ENCODE measurements at places on chromosomes 7 and 10.

GRCh38 chr10:4830551-4830950 is 4.5 kb downstream of the AKR1E2 start:
- DNase-seq: no peak

DNA sequence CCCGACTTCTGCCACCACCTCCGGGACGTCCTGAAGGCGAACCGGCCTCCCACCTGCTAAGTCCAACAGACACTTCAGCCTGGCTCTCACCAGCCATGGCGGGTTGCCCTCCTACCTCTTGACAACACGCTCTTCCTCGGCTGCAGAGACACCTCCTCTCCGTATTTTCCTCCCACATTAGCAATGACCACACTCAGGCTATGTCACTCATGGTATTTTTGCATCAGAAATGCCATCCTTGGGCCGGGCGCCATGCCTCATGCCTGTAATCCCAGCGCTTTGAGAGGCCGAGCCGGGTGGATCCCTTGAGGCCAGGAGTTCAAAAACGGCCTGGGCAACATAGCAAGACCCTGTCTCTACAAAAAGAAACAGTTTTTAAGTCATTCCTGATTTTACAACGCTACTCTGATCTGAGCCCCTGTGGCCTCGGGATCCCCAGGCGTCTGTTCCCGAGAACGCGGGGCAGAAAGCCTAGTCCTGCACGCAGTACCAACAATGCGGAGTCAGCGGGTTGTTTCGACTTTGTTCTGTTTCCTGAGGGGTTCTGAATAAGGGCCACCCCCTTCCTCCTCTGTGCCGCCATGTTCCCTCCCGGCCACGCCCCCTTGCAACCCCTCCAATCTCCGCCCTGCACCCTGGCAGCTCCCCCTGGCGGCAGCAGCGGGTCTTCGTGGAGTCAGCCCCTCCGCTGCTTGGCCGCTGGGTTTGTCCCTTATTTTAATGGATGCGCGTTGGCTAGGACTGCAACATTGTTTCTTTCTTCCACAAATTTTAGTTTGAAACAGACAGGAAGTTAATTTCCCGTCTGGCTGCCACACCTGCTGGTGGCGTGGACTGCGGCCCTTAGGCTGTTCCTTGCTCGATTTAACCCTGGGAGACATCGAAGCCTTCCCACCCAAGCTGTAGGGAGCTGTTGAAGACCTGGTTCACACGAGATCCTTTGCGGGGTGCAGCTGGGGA is 9.7 kb upstream of the ZFAND2A start:
- peak; percentile 52 for DNase-seq

- no peak for DNase-seq
Measured at GRCh38 chr10:5927306-5927705, 37.3 kb downstream of the FBH1 start.

DNA sequence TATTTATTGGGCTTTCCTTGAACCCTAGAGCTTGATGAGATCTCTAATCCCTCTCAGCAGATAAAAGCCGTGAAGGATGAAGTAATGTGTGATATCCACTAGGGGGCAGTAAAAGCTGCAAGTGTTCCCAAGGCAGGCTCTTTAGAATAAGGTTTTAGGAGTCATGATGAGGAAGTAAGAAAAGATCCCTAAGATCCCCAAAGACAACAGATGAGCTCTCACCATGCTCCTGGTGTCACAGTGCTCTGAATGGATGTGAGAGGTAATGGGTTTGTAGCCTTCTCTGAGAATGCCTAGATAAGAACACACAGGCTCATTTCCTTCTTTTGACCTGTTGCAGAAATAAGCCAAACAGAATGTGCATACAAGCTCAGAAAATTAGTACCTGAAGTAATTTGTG is 70.4 kb upstream of the ITPRID1 start:
- DNase-seq: peak; percentile 48

- DNase-seq: no peak
Measured at GRCh38 chr7:89771003-89771636, 383.1 kb upstream of the STEAP1 start.

DNA sequence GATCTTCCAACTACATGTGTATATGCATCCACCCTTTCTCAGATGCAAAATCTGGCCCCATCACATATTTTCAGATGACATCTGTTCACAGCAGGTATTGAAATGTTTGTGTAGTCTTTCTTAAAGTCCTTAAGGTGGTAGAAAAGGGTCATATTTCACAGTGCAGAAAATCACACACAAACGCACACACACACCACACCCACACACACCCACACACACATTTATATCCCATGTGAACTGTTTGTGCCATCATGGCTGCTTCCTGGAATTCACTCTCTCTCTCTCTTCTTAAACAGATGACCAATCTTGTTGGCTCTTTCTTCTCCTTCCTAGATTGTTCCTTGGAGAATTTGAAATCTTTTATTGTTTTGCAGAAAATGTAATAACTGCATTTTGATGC is 663.0 kb upstream of the GRM3 start:
- DNase-seq: no peak

- DNase-seq: no peak
Measured at GRCh38 chr10:50416881-50417280, 165.6 kb upstream of the ASAH2 start.

- no peak for DNase-seq
Measured at GRCh38 chr7:99422625-99423024, 13.9 kb downstream of the BUD31 start.

GRCh38 chr7:21426286-21427181 is 1.3 kb upstream of the SP4 start:
- DNase-seq: peak; percentile 10

GRCh38 chr10:61943674-61944378 is 42.3 kb downstream of the ARID5B start:
- DNase-seq: peak; percentile 62

DNA sequence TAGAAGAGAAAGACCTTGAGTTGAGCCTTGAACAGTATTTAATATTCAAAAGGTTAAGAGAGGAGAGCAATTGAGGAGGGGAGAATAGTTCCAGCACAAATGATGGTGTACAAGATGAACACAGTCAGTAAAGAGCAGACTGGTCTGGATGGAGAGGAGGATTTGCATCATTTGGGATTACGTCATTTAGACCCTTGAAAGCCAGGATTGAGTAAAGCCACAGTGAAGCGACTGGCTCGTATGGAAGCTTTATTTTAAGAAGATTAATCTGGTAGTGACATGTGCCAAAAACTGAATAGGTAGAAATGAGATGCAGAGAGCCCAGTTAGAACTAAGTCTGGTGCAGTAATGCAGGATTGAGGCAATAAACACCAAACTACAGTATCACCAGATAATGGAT is 52.6 kb downstream of the TRUB1 start:
- DNase-seq: no peak

DNA sequence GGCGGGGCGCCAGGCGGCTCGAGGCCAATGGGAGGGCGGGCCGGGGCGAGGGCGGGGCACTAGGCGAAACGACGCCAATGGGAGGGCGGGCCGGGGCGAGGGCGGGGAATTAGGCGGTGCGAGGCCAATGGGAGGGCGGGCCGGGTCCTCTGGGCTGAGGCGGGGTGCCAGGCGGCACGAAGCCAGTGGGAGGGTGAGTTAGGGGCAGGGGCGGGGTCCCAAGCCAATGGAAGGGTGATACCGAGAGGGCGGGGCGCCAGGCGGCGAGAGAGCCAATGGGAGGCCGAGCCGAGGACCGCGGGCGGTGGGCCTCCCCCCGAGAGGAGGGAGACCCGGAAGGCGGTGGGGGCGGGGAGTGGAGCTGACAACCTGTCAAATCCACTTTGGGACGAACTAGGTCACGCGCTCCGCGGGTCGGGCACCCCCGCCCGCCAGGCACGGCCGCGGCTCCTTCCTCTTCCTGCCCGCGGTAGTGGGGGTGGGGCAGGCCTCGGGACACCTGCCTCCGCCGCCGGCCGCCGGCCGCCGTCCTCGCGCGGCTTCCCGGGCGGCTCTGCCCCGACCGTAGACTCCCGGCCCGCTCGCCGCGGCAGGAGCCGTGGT is 28.0 kb upstream of the KMT2C start:
- peak; percentile 97 for DNase-seq

- DNase-seq: no peak
Measured at GRCh38 chr10:110644598-110645462, 694 bp downstream of the RBM20 start.

DNA sequence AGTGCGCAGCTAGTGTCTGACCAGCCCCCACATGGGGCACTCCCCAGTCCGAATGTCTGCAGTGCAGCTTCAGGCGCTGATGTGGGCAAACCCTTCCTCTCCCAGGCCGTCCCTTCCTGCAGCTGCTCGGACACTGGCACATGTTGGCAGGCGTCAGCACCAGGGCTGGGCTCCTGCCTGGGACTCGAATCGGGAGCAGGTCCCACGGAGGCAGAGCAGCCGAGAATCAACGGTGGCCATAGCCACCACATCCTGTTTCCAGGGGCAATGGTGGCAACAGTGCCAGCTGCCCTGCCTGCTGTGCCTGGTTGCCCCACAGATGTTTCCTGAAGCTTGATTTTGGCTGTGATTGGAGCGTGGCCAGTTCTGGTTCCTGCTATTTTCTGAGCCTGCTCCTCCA is 65.8 kb downstream of the MGMT start:
- no peak for DNase-seq

GRCh38 chr10:95217476-95217875 is 23.4 kb downstream of the ACSM6 start:
- no peak for DNase-seq

DNA sequence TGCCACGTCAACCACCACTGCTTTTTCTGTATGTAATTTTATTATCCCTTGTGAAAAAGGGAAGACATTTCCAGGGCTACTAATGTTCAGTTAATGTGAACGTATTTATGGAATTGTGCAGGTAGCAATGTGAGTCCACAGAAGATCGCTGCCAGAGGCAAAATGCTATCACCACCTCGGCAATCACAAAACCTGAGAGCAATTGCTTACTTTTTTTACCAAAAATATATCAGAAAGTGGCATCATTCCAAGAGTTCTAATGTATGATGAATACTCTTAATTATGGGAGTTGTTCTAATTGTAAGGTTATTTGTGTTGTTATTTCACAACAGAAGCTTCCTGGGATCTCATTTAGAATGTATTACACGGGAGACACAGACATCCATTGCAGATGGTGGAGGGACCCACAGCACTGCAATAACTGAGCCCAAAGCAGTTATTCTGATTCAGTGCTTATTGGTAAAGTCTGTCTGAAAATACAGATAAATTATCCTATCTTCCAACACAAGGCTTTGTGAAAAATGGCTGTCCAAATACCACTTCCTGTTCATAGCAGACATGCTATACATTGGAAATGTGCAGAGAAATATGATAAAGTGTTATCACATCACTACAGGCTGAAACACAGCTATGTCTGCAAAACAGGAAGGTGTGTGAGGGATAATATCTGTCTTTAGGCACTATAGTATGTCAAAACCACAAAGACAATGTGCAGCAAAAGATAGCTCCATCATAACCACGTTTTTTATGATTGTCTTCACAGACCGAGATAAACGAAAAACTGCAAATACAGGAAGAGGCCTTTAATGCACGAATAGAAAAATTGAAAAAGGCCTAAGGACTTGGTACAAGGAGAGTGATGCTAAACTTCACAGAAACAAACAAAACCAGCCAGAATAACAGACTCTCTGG is 102.7 kb downstream of the CABCOCO1 start:
- DNase-seq: no peak

- no peak for DNase-seq
Measured at GRCh38 chr7:69586321-69586720, 12.0 kb upstream of the AUTS2 start.

DNA sequence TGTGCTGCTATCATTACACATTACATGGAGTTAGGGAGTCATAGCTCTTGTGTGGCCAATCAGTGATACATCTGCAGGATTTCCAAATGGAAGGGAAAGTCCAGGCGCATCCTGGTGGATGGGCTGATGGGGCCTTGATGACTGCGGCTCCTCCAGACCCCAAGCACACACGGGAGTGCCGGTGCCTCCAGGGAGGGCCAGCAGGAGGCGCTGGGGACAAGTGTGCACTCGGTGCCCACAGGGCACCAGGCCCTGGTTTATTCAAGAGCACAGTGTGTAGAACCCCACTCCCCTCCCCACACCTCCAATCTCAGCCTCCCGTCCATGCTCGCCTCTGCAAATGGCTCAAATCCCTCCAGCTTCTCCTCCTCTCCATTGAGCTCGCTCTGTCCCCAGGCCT is 243.9 kb downstream of the USP6NL start:
- DNase-seq: no peak

GRCh38 chr10:113133497-113134115 is 183.6 kb downstream of the TCF7L2 start:
- no peak for DNase-seq

- no peak for DNase-seq
Measured at GRCh38 chr10:71522442-71523144, 125.9 kb downstream of the CDH23 start.

DNA sequence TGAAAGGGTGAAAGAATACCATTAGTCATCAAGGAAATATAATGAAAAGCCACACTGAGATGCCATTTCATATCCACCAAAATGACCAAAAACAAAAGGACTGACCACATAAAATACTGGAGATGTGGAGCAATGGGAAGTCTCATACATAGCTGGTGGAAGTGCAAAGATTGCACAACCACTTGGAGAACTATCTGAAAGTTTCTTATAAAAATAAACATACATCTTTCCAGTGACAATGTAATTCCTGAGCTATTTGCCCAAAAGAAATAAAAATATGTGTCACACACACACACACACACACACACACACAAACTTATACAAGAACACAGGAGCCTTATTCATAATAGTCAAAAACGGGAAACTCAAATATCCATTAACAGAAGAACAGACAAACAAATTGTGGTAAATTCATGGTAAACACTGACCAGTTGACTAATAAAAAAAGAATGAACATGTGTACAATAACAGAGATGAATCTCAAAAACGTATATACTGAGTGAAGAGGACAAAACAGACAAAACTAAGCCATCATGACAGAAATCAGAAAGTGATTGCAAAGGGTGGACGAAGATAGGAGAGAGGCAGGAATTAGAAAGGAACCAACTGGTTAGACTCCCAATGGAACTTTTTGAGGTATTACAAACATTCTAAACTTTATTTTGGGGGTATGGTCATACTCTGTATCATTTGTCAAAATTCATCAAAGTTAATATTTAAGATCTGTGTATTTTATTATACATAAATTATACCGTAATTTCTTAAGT is 21.5 kb downstream of the WASL start:
- DNase-seq: no peak

- no peak for DNase-seq
Measured at GRCh38 chr10:88028654-88029053, 165.2 kb downstream of the PTEN start.

Measured in HAP-1 (cell line).